ENCODE measurements at places on chromosomes 2 and 18. TPM values are rescaled to one million over a fixed set of nuclear protein-coding genes. Genes with fewer than 3 reads are reported as not detected.

UPP2 gene
- total RNA-seq = not detected

RPS27A gene
- 1,448 TPM for total RNA-seq

ANKRD44 gene
- 15.6 TPM for total RNA-seq

NDC80 gene
- 15.3 TPM for total RNA-seq

TCF23 gene
- total RNA-seq = not detected
